ENCODE measurements at places on chromosomes 3 and 15.

- peak; percentile 32 for DNase-seq
Measured at GRCh38 chr15:40844696-40845030, 815 bp downstream of the SPINT1 start.

DNA sequence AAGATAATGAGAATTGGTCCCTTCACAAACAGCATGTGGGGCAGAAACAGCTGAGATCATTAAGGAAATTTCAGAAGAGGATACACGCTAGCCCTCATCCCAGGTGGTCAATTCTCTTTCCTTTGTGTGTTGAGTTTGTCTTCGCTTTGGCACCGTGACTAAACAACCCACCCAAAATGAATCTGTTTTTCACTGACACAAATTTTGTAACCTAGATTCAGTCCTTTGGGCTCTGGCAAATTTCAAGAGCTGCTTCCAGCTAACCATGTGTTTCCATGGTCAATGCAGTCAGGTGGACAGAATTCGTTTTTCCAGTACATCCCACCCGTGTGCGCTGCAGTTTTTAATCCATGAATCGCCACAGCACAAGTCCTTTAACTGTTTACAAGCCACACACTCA is 435.4 kb downstream of the WDR72 start:
- DNase-seq, result no peak

GRCh38 chr3:174955513-174956016 is 96.4 kb downstream of the NAALADL2 start:
- no peak for DNase-seq

- no peak for DNase-seq
Measured at GRCh38 chr3:116032176-116032575, 408.9 kb downstream of the GAP43 start.

DNA sequence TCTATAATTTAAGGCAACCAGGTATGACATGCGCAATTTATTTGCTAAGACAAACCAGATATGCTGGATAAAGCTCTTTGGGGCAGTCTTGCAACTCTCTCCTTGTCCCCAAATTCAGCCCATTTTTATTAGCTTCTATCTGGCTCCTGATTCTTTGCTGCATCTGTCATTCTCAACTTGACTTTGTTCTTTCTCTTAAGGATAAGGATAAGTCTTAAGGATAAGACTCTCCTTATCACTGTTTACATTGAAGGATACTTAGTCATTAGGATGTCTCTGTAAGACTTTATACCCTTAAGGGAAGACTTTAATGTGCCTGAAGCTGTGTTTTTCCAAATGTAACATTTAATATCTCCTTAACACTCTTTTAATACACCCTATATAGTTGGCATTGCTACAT is 49.2 kb downstream of the ALCAM start:
- DNase-seq, result no peak

GRCh38 chr15:41669701-41670100 is 9.5 kb downstream of the MGA start:
- no peak for DNase-seq

DNA sequence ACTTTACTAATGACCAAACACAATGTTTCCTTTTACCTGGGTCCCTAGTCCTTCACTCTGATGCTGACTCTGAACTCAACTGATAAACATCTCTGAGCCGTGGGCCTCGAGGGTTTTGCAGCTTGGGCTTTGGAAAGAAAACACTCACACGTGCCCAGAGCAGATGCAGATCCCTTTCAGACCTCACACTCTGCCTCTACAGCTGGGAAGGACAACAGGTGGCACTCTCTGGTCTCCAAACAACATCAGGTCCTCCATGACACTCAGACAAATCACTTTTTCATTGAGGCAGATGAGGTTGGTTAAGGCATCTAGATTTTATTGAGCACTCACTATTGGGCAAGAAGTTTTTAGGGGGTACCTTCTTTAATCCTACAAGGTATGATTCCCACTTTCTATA is 64.7 kb upstream of the NTRK3 start:
- no peak for DNase-seq

DNA sequence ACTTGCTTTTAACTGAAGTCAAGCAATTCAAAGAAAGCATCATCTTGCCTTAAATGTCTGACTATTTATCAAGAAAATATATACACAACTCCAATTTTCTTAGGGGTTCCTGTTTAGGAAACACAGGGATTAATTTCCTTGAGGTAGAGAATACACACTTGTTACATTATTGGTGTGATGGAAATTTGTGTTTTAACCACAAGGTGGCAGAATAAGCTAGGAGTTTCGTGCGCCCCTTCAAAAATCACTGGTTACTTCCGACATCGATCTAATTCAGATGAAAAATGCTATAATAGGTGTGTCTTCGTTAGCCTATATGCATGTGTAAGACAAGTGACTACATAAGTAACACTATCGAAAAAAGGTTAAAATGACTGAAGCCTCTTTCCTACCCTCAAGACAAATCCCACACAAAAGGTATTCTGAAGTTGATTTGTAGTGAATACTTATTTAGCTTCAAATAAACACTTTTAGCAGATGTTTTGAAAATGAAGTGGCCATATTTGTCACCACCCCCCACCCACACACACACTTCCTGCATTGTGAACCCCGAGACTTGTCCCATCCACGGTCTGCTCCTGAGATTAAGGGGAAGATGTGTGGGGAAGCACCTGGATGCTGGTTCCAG is 246.5 kb downstream of the ROBO1 start:
- peak; percentile 40 for DNase-seq

DNA sequence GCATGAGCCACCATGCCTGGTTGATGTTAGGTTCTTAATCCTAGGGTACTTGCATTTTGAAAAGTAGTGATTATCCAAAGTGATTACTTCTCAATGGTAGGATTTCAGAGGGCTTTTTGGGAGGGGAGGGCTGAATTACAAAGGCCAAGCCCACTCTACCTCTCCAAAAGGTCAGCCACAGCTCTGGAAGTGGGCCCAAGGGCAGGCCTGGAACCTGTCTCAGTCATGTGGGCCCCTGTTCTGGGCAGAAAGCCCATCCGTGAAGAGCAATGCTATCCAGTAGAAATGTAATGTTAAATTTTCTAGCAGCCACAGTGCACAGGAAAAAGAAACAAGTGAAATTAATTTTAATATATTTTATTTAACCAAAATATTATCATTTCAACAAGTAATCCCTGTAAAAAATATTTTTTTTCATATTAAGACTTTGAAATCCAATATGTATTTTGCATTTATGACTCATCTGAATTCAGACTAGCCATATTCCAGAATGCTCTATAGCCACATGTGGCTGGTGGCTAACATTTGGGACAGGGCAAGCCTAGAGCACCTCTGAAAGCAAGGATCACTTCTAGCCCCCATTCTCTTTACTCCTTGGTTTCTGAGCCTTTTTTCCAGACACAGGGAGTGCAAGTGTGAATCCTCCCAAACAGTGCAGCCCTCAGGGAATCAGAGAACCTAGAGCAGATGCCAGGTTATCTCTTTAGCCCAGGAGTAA is 16.8 kb downstream of the RFT1 start:
- no peak for DNase-seq

DNA sequence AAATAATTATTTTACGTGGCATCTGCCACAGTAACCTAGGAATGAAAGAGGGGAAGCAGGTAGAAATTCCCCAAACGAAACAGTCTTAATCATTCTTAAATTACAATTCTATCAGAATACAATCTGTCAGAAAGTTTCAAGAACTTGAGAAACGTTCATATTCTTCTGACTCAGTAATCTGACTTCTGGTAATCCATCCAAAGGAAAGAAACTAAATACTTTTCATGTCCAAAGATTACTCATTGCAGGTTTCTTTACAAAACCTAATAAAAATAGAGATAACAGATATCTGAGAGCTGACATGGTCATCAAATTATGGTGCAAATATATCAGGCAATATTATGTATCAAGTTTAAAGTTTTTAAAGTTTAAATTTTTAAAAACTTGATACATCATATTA is 109.4 kb downstream of the DLG1 start:
- no peak for DNase-seq

DNA sequence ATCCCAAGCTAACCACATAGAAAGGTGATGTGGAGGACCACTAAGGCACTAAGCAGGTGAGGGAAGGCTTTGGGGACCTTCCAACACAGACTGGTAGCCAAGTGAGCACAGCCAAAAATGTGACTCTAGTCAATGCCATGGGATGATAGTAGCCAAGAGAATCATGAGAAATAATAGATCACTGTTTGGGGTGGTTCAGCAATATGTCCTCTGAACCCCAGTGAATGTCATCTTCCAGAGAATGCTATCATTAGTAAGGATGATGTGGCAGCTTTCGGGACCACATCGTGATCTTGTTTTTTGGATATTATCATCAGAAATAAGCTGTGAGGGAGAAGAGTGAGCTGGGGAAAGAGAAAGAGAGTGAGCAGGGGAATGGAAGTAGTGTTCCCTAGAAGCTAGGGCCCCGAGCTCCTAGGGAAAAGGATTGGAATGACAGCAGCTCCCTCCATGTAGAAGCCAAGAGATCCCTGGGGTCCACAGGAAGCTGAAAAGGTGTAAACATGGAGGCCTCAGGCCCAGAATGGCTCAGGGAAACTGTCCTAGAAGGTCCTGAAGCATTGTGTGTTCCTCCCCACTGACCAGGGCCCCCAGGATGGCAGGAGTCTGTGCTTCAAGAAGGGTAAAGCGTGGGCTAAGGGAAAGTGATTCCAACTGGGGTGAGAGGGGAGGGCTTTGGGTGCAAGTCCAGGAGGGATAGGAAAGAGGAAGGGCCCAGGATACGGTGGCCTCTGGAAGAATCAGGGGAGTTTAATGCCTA is 56.6 kb upstream of the KLF13 start:
- DNase-seq, result no peak
